ENCODE measurements at places on chromosomes 2 and 18. TPM values are rescaled to one million over a fixed set of nuclear protein-coding genes. Genes with fewer than 3 reads are reported as not detected.

DNA sequence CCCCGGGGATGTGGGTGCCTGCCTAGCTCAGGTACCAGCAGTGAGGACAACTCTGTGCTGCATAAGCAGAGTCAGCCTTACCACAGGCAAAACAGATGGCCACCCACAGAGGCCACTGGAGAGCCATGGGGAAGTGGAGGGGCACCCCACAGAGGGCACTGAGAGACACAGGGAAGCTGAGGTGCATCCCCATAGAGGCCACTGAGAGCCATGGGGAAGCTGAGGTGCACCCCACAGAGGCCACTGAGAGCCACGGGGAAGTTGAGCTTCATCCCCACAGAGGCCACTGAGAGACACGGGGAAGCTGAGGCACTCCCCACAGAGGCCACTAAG, 134.1 kb upstream of the EPAS1 start:
- no peak for DNase-seq

DNA sequence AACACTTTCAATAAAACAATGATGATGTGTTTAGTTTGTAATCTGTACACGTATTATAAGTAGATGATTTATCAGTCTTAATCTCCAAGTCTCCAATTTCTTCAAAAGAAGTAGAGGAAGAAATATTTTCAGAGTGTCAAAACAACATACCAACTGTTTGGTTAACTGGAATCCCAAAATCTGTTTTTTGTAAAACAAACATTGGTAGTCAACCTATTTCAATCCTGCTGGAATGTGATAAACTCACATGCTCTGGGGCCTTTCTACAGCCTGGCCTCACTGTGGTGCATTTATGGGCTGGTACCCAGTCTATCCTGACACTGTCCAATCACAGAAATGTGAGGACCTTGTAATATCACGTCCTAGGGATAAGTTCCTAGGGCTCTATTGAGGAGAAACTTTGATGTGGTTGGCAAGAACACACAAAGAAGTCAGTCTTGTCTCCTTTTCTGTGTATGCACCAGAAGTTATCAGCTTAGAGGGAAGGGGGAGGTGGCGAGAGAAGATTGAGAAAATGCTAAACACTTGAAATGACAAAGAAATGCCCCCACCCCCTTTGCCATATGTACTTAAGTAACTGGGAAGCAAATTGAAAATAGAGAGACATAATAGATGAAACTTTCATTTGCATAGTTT, 47.2 kb downstream of the PRKRA start:
- DNase-seq, result no peak

DNA sequence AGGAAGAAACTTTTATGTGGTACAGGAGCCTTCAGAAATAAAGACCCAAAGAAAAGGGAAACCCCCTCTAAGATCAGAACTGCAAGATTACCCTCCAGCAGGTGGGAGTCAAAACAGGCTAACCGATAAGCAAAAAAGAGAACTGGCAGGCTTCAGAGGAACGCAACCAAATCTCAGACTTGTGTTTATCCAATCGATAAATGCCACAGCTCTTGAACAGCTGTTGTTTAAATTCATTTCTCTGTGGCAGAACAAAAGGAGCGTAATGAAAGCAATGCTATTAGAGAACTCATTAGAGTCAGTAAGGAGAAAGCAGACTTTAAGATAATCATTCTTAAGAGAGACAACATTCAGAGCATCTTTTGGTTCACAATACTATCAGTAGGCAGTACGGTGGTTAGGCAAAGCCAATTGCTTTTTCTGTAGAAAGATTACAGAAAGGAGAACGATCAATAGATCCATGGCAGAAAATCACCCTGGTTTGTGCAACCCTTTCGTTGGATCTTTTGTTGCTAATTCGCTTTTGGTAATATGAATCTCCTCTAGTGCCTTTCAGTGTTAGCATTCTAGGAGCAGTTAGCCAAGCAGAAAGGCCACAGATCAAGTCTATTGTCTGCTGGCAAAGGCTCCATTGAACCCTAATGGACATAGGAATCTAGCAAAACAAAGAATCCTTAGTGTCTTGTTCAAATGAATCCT, 476.4 kb upstream of the CHST9 start:
- DNase-seq, result no peak

DNA sequence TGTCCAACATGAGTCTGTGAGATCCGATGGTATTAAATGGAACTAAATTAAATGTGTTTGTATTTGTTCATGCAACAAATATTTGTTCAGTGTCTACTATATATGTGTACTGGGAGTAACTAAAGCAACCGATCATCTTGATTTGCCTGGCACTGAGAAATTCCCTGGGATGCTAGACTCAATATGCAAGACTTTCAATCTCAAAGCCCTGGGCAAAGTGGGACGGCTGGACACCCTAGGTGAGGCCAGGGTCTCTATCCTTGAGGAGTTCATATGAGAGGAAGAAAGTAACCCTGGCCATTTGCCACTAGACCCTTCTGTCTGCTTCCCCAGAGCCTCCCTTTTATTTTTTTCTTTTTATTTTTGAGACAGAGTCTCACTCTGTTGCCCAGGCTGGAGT, 44.0 kb upstream of the HPCAL1 start:
- no peak for DNase-seq

DNA sequence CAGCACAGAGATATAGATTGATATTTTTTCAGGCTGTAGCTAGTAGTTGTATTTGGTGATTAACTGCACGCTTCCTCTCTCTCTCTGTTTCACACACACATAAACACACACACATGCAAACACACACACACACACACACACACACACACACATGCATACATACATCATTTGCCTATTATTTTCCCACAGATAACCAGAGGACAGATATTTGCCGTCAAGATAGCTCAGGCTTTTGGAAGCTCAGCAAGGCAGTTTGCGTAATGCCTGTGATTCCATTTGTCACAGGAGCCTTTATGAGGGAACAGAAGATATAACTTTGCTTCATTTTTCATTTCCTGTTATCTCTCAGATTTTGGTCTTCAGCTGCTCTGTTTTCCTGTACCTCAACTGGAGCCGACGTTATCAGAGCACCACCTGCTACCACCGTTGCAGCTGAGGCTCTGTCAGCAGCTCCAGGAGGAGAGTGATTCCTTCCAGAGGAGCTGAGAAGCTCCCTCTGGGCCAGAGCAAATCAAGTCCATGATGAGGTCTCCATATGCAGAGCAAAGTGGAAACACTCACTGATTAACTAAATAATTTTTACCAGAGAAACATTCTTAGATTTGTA, 341.9 kb upstream of the PIK3C3 start:
- DNase-seq, result no peak

- peak; percentile 51 for DNase-seq
Observed at GRCh38 chr2:191245869-191246531, 796 bp downstream of the MYO1B start.

- DNase-seq, result no peak
Observed at GRCh38 chr2:12314127-12314760, 402.5 kb upstream of the TRIB2 start.

DNA sequence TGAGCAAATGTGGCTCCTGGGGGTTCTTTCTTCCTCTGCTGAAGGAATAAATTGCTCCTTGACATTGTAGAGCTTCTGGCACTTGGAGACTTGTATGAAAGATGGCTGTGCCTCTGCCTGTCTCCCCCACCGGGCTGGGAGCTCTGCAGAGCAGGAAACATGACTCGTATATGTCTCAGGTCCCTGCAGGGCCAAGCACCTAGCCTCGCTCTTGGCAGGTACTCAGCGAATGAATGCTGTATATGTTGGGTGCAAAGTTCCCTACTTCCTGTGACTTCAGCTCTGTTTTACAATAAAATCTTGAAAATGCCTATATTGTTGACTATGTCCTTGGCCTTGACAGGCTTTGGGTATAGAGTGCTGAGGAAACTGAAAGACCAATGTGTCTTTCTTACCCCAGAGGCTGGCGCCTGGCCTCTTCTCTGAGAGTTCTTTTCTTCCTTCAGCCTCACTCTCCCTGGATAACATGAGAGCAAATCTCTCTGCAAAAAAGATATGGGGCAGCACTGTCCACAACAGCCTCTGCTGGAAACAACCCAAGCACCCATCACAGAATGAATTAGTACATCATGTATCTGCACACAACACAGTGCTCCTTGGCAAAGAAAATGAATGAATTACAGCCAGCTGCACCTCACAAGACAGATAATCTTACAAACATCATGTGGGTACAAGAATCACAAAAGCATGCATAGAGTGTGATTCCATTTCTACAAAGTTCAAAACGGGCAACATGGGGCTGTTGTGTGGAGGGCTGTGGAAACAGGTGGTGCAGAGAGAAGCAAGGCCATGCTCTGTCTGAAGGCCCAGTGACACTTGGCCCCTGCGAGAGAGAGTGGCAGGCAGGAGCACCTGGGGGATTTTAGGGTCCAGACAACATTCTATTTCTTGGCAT, 6.6 kb downstream of the IL1RN start:
- no peak for DNase-seq

DNA sequence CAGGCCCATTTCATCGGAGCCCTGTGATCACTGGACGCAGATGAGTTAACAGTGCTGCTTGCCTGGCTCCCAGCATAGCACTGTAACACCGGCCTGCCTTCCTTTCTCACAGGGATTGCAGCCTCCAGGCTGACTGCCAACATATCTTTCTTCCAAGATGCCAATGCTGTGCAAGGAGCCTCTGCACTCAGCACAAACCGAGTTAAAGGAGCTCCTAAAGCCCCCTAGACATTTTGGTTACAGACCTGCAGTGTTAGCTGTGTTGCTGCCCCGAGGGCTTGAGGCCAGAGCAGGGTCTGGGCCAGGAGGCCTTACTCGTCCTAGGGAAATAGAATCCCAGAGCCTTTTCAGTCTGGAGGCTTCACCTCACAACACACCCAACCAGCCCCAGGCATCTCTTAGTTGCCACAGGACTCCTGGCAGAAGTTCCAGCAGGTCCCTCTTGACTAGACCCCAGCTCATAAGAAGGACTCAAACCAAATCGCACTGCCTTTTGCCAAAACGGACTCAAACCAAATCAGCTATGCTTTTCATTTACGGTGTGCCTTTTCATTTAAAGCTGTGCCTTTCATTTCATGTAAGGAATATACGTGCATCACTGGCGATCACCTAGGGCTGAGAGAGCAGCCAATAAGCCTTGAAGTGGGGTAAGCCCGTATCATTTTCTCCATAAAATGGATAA, 58.4 kb upstream of the EML4 start:
- DNase-seq, result no peak

- no peak for DNase-seq
Observed at GRCh38 chr2:229636571-229636970, 77.8 kb downstream of the DNER start.

The CHRND gene
- not detected for total RNA-seq

GRCh38 chr2:153971250-153971649, 99.5 kb downstream of the GALNT13 start:
- no peak for DNase-seq

All from activated naive CD8-positive, alpha-beta T cell treated with anti-CD3 and anti-CD28 coated beads for 36 hours (primary cell).